ENCODE measurements at places on chromosomes 4 and X.
A peak's percentile ranks its signal among the peaks of the same experiment; 100 is the strongest.

DNA sequence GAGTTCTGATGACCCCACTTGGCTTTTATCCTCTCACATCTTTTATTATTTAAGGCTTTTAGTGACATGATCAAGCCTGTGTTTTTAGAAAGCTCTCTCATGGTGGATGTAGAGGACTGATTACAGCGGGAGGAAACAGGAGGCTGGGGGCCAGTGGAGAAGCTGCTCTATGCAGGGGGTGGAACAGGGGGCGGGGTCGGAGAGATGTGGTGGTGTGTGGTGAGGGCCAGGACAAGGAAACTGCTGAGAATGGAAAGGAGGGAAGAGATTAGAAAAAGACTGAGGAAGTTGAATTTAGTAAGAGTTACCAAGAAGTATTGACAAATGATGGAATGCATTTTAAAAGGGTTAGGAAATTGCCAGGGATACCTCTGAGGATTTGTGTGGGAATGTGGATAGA lies 292.2 kb downstream of the ZIC3 start:
- DNase-seq, result no peak

DNA sequence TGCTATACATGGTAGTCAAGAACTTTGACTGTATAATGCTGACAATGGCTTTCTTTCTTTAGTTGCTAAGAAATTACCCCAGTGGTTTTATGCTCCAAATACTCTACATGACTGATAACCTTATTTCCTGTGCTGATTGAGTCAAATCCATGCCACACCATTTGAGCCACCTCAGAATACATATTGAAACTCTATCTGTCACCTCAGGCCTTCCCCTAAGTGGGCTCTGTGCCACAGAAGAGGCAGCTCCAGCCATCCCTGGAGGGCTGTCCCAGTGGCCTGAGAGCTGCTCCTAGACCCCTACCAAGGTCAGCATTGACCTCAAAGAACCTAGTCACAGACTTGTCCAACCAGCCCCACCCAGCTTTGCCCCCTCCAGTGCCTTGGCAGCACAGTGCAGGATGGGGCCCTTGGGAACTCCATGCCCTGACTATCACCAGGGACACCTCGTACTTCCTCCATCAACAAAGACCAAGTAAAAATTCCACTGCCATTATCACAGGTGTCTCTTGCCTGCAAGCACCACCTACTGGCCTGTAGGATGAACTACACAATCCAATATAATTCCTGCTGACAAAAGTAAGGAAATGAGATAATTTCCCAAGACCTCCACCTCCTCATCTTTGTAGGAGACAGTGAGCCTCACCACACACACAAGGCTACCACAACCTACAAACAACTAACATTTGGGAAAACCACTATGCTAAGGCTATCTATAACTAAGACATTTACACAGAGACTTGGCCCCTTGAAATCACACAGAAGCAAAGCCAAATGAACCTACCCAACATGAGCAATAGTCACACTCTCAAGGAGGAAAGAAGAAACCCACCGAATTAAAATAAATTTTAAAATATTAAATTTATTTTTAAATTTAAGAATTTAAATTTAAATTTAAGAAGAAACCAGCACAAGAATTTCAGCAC lies 239.9 kb downstream of the NKX6-1 start:
- no peak for DNase-seq

- no peak for DNase-seq
Observed at GRCh38 chrX:150405576-150405975, 42.5 kb downstream of the MAMLD1 start.

GRCh38 chr4:6658597-6659075 lies 18.2 kb downstream of the MRFAP1 start:
- DNase-seq, result no peak

- DNase-seq, result no peak
Observed at GRCh38 chr4:85209161-85209560, 242.7 kb upstream of the WDFY3 start.

GRCh38 chr4:144872508-144873225 lies 225.3 kb downstream of the ANAPC10 start:
- no peak for DNase-seq

- DNase-seq, result no peak
Observed at GRCh38 chr4:1669850-1670249, 14.3 kb downstream of the FAM53A start.

GRCh38 chrX:46254641-46255040 lies 290.6 kb downstream of the ZNF674 start:
- DNase-seq, result no peak

- DNase-seq, result no peak
Observed at GRCh38 chr4:38856046-38856445, 571 bp downstream of the TLR6 start.

DNA sequence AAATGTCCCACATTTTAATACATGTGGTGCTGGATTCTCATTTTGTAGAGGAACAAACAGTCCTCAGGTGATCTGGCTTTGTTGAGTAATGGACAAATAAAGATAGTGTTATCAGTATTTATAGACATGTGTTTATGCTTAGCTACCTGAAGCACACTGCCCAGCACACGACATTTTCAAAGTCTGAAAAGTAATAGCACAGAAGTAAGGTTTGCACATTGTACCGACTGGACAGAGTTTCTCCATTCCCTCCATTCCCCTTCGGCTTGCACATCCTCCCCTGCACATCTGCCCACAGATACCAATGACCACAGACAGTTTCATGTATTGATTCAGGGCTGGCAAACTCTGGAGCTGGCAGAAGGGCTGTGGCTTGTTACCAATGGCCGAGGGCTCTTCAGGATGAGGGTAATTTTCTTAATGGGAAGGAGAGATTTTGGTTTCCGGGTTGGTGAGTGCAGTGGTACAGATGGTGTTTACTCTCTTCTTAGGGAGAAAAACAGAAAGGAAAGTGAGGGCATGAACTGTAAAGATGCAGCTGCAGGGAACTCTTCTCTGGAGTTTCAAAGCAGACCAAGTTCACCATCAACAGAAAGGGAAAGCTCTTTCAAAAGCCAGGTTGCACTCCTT lies 2.3 kb downstream of the GRPR start:
- DNase-seq, result no peak

DNA sequence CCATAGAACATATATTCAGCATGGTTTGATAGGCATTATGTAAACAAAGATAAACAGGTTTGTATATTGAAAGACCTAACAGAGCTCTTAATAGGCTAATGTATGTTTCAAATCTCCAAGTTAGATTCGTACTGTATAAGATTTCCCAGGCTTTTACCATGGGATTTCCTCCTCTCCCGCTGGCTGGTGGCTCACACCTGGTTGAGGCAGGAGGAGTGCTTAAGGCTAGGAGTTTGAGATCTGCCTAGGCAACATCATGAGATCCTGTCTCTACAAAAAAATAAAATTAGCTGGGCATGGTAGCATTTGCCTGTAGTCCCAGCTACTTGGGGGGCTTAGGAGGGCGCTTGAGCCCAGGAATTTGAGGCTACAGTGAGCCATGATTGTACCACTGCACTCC lies 5.4 kb downstream of the CPE start:
- no peak for DNase-seq

GRCh38 chrX:129961180-129962083 lies 21.0 kb upstream of the BCORL1 start:
- DNase-seq, result peak; percentile 85

- DNase-seq, result no peak
Observed at GRCh38 chrX:136819031-136819703, 38.4 kb upstream of the ARHGEF6 start.

DNA sequence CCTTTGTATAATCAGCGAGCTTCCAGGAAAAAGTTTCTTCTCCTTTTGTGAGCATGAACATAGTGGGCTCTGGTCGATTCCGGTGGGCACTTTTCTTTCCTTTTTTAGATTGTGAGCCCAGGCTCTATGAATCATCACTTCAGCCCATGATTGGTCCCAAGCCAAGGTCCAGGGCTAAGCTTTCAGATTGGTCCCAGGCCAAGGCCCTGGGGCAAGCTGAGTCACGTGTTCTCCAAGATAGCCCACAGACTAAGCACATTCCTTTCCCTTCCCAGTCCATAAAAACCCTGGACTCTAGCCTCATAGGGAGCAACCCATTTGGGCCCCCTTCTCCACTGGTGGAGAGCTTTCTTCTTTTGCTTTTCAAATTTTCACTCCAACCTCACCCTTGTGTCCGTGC lies 430.5 kb downstream of the NAP1L3 start:
- DNase-seq, result no peak

DNA sequence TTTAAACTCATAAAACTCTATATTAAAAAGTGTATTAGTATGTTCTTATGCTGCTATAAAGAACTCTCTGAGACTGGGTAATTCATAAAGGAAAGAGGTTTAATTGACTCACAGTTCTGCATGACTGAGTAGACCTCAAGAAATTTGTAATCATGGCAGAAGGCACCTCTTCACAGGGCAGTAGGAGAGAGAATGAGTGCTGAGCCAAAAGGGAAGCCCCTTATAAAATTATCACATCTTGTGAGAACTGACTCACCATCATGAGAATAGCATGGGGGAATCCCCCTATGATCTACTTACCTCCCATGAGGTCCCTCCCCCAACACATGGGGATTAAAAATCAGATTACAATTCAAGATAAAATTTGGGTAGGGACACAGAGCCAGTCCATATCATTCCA lies 463.2 kb downstream of the KLHL13 start:
- no peak for DNase-seq

DNA sequence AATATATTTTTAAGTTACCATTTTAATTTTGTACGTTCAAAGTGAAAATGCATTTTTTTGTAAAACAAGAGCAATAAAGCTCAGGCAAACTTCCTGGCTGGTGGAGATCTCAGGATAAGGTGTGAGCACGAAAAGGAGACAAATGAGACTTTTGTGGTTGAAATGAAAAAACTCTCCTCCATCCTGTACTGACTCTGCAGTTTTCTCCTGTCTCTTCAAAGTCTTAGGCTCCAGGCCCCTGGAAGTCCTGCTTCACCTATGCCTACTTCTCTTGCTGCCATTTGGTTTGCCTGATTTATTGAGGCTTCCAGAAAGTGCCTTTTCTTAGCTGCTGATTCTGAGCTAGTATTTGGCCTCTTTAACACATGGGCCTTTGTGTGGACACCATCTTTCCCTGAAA lies 77.7 kb downstream of the MAML3 start:
- DNase-seq, result no peak

DNA sequence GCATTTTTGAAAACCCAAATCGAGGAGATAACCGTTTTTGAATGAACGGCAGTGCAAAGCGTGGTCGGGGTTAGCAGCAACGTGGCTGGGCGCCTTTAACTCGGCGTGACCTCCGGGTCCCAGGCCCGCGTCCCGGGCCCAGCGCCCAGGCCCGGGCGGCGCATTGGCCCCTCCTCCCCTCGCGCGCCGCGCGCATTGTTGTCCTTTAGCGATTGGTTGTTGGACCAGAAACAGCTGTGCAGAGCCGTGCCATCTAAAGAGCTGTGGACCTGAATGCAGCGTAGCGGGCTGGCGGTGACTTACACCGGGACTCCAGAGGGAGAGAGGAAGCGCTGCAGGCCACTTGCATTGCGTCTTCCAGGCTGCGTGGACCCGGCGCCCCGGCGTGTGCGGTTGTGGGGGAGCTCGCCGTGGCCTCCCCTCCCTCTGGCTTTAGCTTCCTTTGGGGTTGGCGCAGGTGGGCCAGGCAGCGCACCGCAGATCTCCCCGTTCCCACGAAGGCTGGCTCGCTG lies at the start of gene STOX2:
Gene STOX2 (plus strand): TSS at position 227 of the 512 bp plus-strand sequence. CDS start 1,484 bp downstream, outside the sequence.
- DNase-seq, result peak; percentile 37

GRCh38 chr4:93828332-93828994 lies at the start of gene ATOH1:
TSS of gene ATOH1 (plus strand) at chr4:93828753. CDS start at chr4:93828927, 174 bp downstream.
- DNase-seq, result peak; percentile 28

- DNase-seq, result no peak
Observed at GRCh38 chr4:161767116-161767515, 396.7 kb downstream of the FSTL5 start.

GRCh38 chrX:140425712-140426395 lies 79.0 kb downstream of the SOX3 start:
- no peak for DNase-seq

DNA sequence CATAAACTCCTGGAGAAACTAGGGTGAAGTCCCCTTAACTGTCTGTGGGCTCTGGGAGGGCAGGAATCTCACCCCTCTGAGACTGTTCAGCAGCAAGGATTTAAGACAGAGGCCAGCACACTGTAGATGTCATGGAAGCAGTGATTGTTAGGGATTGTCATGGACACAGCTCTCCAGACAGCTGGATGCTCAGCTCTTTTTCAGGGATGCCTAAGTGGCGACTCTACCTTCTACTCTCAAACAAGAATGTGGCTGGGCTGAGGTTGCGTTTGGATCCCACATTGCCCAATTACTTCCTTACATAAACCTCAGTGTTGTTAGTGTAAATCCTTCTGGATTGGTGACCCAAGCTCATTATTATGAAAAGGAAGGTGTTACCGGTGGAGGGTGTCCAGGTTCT lies 291.9 kb upstream of the VCX3A start:
- no peak for DNase-seq

DNA sequence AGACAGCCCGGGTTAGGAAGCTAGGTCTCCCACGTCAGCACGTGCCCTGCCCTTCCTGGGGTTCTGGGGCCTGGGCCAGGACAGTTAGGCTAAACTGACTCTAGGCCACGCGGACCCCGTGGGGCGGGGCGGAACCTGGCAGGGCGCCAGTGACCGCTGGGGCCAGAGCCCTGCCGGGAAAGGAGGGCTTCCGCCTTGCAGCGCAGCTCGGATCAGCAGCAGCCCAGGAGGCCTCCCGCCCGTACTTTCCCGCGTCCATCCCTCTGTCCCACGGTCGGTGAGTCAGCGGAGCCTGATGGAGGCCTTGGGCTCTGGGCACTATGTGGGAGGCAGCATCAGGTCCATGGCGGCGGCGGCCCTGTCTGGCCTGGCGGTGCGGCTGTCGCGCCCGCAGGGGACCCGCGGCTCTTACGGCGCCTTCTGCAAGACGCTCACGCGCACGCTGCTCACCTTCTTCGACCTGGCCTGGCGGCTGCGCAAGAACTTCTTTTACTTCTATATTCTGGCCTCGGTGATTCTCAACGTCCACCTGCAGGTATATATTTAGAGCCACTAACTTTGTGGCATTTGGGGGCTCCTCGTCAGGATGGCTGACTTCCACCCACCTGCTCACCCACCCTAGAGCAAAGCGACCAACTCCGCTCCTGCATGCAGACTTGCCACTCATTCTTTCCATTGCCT lies at the start of gene SMIM10:
Gene SMIM10 (plus strand): TSS at position 191 of the 681 bp plus-strand sequence. CDS start 105 bp downstream, at position 296.
- DNase-seq, result no peak

DNA sequence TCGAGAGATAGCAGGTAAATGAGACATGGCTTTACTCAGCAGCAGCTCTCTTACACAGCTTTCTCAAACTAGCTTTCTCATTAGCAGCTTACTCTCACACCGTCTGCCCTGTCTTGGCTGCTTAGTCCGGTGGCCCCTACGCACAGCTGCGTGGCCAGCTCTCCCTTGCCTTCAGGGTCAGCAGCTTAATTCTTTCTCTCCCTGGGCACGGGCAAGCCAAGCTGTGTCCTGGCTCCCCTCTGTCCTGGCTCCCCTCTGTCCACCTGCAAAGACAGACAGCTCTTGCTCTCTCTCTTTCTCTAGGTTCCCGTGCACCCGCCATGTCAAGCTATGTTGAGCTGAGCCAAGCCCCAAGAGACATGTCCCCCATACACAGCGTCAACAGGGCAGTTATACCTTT lies 39.4 kb downstream of the ZNF185 start:
- DNase-seq, result no peak

Data from GM13977 (cell line).